Hematopoietic multipotent progenitor cell treated with erythropoietin and hydrocortisone succinate and interleukin-3 and kit ligand, for 17 days (in vitro differentiated cells): ENCODE measurements at places on chromosomes 3 and 15.

- no peak for DNase-seq
These were observed 849 bp downstream of the TRAK1 start for GRCh38 chr3:42092006-42092405.

DNA sequence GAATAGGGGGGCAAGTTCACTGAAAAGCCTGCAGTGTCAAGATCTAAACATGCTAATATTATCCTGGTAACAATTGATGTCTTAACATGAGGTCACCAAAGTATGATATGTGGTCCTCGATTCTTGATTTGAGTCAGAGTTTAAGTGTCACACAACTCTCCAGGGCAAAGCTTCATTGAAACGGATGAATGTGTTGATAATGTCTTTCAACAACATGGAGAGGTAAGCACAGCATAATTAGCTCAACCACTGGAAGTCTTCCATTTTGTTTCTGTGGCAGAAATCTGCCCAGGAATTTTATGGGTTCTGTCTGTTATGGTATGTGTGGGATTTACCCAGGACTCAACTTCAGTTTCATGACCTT, 591.5 kb downstream of the ZNF385D start:
- no peak for DNase-seq

DNA sequence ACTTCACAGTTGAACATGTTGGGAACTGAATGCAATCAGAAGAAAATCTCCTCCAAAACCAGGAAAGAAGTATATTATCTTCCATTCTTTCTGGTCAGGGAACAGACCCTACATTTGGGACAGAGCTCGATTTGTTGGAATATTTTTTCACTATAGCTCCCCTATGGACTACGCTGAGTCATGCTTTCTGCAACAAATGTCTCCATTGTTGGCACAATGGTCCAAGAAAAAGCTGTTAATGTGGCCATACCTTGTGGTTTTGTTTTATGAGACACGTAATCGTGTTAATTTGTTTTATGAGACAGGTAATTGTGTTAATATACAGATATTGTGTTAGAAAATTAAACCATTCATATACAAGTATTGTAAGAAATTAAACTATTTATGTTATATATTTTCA, 101.4 kb downstream of the TGFBR2 start:
- DNase-seq = no peak

- no peak for DNase-seq
These were observed 20.2 kb downstream of the SEMA6D start for GRCh38 chr15:47737477-47737876.

DNA sequence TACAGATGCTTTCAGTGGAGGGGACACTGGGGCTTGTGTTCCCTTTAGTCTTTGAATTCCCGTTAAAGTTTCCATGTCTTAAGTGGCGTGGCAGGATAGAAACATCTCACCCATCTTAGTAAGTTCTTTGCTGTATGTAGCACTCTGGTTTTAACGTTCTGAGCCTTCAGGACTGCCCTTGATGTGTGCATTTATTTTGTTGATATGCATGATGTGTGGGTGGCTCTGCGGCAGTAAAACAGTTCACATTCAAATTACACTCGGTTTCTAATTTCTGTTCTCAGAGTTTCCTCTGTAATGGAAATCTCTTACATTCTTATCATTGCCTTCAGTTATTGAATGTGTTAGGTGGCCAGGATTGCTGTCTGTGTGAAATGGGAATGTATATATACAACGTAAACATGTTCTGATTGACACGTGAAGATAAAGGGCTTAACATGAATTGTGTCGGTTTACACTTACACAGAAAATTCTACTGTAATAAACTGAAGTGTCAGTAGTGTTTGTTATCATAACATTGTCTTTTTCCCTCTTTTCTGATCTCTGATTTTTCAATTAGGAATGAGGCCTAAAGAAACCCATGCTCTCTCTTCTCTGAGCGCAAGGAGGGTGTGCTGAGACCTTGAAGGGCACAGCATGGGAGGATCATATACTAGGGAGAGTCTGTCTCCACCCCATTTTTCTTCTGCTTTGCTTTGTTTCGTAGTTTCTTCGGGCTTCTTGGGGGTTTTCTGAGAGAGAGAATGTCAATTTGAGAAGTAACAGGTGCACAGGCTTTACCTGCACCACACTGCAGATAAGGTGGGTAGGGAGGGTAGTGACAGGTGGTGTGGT, 51.5 kb downstream of the IGF1R start:
- no peak for DNase-seq

DNA sequence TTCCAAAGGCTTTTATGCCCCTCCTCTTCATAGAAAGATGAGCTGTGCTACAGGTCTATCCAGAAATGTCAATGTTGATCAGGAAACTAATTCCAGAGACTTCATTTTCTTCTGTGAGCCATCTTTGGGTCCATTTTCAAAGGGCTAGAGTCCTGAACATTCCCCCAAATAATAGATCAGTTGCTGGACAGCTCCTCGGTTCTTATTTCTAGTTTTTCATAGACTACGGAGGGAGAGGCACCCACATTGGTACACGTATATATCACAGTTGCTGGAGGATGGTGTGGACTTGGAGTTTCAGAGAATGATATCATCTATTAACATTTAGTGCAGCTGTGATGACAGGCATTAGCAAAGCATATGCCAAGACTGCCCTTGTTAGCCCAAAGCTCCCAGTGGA, 59.1 kb downstream of the AGBL1 start:
- no peak for DNase-seq

DNA sequence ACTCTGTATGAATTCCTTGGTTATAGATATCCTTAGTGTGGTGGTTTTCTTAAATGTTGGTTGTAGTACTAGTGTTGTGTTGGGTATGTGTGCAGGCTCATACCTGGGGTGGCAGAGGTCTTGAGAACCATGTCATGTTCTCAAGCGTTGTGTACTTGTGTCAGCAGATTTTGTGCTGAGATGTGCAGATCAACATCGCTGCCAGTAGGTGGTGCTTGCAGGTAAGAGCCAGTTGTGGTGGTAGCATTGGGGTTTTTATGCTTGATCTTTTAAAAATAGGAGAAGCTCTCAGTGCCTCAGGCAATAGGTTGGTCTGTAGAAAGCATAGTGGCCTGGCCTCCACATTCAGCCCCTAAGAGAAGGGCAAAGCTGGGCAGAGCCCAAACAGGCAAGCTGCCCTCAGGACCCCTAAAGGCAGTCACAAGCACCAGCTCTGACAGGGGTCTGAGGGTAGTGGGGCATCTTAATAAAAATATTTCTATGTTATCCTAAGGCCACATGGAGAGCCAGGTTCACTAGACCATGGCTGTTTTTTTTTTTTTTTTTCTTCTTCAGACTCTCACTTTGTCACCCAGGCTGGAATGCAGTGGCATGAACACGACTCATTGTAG, 164.0 kb downstream of the IL20RB start:
- no peak for DNase-seq

- no peak for DNase-seq
These were observed 262.6 kb downstream of the TBC1D5 start for GRCh38 chr3:17479681-17480405.

DNA sequence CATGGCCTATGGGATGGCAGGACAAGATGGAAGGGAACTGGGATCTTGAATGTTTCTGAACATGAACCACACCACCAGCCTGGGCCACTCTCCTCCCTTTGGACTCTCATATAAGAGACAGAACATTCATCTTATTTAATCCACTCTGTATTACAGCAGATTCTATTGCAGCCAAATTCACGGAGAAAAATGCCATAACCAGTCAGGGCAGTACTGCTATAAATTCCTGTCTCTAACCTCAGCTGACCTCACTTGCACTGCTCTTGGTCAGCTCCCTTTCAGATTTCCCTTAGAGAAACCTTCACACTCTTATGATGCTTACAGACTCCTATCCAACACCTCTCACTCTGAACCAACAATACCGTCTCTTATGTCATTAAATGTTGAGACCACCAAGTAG, 101.4 kb downstream of the RYK start:
- DNase-seq = no peak

DNA sequence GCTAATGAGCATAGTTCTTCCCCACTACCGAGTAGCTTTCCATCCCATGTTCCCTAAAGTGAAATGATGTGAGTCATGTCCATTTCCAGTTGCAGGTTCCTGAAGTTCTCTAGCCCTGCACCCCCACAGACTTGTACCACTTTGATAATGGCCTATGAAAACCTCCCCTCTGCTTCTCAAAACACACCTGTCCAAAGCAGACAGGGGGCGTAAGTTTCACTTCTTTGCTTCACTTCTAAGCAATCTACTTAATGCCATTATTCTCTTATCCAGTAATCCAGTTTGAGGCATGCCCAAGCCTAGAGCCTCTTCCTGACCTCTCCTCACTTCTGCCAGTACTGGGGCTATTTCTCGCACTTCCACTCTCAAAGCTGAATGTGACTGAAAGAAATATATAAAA, 305.1 kb downstream of the IGSF11 start:
- no peak for DNase-seq

DNA sequence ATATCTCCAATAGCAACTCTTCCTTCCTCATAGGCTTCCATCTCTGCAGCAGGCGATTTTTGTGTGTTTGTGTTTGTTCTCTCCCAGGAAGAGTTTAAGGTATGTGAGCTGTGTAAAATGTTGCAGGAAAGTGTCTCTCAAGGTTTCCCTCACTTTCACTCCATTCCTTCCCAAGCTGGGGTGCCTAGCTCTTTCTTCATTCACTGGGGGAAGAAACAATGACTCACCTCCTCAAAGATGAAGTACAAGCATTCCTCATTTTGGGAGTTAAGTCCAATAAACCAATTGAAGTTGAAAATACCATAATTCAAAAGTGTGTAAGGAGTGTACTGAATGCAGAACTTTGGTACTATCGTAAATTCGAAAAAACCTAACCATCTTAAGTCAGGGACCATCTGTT, 422.7 kb upstream of the CFAP20DC start:
- DNase-seq = no peak

GRCh38 chr15:39358441-39359041, 222.3 kb upstream of the THBS1 start:
- no peak for DNase-seq

DNA sequence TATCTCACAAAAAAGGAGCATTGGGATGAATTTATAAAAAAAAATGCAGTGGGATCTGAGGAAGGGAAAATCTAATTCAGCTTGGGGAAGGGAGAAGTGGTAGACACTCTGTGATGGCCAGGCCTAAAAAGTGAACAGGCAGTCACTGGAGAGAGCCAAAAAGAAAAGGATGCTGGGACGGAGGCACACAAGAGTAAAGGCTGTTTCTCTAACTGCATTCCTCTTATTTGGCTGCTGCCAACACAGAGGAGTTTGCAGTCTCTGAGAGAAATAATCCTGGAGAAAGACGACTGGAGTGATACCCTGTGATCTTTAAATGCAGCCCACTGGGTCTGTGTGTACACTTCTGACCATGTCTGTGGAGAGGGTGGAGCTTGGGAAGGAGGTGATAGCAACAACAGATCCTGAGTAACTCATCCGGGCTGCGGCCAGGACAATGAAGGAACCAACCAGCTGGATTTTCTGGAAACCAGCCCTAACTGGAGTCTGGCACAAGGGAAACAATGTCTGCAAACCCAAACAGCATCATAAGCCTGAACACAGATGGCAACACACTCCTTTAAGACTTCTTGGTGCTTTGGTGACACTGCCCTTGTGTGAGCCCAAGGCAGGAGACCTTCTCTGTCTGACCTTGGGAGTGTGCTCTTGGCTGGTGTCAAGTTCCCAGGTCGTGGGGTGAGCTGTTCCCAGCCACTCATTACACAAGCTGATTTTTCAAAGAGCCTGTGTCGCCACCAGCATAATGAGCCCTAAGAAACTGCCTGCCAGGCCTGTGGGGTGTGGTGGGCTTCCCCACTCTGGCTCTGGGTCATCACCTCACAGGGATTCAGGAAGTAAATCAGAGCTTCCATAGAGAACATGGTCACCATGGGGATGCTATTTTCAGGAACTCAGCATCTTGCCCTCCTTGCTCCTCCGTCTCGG, 8.0 kb downstream of the FYCO1 start:
- DNase-seq = no peak

DNA sequence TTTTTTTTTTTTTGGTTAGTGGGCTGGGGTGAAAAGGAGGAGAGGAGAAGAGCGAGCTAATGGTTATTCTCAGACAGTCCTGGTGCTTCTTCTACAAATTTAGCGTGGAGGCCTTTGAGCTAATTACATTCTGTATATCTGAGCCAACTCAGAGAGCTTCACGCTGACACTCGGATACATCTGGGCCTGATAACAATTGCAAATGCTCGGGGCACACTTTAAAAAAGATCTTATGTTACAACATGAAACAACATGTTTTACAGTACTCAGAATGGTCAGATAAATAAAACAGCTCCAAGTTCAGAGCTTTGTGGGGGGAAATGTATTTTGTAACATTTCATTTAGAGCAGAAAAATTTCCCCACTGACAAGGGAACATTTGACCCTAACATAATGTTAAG, 966.9 kb upstream of the NR2F2 start:
- DNase-seq = no peak

DNA sequence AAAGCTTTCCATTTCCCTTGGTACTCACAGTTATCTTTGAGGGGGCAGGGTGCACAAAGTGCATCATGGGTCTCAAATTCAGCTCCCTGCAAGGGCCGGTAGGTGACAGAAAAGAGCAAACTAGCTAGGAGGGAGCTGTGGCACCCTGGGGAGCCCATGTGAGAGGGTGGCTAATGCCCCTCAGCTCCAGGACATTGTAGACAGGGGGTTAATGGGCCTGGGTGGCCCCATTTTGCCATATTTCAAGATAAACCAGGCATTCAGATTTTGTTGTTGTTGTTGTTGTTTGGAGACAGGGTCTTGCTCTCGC, 3.7 kb upstream of the SLC6A6 start:
- no peak for DNase-seq

DNA sequence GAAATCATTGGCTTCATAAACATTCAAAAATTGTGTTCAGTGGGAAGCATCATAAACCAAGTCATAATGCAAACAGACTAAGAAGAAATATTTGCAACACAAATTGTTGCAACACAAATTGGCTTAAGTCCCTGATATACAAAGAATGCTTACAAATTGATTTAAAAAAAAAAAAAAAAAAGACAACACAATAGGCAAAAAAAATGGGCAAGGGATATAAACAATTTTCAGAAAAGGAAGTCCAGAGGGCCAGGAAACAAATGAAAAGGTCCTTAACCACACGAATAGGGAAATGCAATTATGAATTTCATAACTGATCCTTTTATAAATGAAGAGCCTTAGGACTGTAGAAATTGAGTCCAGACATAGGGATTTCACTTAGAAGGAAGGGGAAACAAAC, 98.9 kb downstream of the LRRK1 start:
- DNase-seq = no peak

DNA sequence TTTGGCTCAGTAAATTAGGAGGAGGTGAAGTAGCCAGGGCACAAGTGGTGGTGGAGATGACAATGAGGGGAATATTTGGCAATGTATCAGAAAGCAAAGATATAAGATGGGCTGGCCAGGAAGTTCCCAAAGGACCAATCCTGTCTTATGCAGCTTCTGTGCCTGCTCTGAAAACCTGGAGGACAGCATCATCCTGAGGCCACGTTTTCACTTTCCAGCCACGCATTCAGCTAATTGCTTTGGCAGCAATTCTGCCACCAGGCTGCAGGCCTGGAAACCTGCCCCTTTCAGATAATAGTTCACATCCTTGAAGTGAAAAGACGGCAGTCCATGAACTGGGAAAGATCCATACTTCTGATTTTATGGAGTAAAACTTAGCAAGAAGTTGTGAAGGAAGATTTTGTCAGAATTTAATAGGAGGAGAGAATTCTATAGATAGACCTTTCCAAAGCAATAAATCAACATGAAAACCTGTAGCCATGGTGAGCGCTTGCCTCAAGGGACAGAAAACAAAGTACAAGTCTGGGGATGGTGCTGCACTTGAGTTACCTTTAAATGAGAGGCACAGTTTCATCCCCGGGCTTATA, 682.5 kb downstream of the GRM7 start:
- no peak for DNase-seq
